Activated naive CD8-positive, alpha-beta T cell treated with anti-CD3 and anti-CD28 coated beads for 36 hours (primary cell): ENCODE measurements at places on chromosomes 11 and 22. TPM values are rescaled to one million over a fixed set of nuclear protein-coding genes. Genes with fewer than 3 reads are reported as not detected.

- no peaks in the 10 kb centered on the region for H3K4me1 ChIP-seq
- no peak overlapping the region for H3K4me3 ChIP-seq
- H3K27ac ChIP-seq: no peak overlapping the region
- no peak for DNase-seq
- H3K36me3 ChIP-seq: no peaks in the 10 kb centered on the region
Observed at GRCh38 chr11:62948765-62949320, 27.7 kb upstream of the CHRM1 start.

Gene HSPB2
- not detected for total RNA-seq

DNA sequence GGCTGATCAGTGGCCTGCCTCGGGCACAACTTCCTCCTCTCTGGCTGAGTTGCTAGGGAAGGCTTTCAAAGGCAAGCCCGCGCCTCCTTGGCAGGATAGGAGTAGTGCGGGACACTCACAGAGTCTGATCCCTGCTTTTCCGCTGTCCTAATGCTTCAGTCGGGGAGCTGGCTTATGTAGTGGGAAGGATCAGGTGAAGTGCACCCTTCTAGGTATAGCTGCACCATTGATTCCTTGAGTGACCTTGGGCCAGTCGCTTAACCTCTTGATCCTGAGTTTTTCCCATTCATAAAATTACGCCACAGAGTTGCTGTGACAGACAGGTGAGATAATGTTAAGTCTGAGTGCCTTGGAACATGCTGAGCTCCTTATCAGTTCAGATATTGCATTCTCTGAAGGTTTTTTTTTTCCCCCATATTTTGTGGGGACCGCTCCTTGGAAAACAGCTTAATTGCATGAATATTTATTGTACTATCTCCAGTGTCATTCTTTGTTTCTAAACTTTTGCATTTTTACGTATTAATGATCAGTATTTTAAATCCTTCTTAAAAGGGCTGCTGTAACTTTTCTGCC lies 961 bp downstream of the IPO7 start:
- H3K36me3 ChIP-seq: peaks cover 30% of the 10 kb centered on the region
- H3K4me3 ChIP-seq: peak overlapping the region; percentile 93
- H3K27ac ChIP-seq: peak overlapping the region; percentile 93
- peaks cover 27% of the 10 kb centered on the region for H3K4me1 ChIP-seq
- DNase-seq: peak; percentile 21
- H3K27me3 ChIP-seq: no peaks in the 10 kb centered on the region

Gene C11orf52
- total RNA-seq: not detected
